Brain pericyte (primary cell): ENCODE measurements at places on chromosomes 6 and 20.

DNA sequence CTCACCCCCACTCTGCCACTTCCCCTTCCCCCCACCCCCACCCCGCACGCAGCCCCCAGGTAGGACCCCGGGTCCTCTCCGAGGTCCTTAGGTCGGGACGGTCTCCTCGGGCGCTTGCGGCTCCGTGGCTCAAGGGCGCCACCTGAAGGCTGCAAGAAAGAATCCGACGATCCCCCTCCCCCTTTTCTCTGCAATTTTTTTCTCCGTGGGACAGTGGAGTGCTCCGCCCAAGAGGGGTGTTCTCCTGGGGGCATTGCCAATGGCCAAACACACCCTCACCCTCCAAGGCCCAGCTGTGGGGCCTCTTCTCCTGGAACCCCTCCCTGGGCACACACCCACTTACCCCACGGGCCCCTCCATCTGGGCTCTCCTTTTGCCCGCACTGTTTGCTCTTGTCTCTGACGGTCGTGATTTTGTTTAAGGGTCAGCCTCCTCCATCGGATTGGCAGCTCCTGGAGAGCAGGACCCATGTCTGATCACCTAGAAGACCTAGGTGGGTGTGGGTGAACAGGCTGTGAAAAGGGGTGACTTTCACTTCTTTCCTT, 1.1 kb upstream of the TMEM74B start:
- DNase-seq = no peak

GRCh38 chr20:18724788-18725464, 88.7 kb upstream of the SCP2D1 start:
- no peak for DNase-seq

- no peak for DNase-seq
Measured at GRCh38 chr20:60203451-60203850, 245.2 kb downstream of the CDH26 start.

- no peak for DNase-seq
Measured at GRCh38 chr6:170456886-170457698, 96.0 kb downstream of the PSMB1 start.

DNA sequence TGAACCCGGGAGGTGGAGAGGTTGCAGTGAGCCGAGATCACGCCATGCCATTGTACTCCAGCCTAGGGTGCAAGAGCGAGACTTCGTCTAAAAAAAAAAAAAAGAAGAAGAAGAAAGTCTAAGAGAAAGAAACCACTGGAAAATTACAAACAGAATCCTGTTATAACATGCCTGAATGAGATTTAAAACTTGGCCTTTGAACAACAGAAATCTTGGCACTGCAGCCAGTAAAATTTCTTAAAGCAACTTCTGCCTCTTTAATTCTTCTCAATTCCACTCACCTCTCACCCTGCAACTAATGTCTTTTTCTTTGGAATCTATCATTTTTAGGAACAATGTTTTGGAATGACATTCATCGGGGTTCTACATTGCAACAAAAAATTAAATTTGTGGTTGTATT, 26.3 kb downstream of the PM20D2 start:
- DNase-seq = no peak

- DNase-seq = no peak
Measured at GRCh38 chr20:39773380-39774000, 811.3 kb downstream of the DHX35 start.

- DNase-seq = no peak
Measured at GRCh38 chr20:11221046-11221445, 547.2 kb upstream of the JAG1 start.

DNA sequence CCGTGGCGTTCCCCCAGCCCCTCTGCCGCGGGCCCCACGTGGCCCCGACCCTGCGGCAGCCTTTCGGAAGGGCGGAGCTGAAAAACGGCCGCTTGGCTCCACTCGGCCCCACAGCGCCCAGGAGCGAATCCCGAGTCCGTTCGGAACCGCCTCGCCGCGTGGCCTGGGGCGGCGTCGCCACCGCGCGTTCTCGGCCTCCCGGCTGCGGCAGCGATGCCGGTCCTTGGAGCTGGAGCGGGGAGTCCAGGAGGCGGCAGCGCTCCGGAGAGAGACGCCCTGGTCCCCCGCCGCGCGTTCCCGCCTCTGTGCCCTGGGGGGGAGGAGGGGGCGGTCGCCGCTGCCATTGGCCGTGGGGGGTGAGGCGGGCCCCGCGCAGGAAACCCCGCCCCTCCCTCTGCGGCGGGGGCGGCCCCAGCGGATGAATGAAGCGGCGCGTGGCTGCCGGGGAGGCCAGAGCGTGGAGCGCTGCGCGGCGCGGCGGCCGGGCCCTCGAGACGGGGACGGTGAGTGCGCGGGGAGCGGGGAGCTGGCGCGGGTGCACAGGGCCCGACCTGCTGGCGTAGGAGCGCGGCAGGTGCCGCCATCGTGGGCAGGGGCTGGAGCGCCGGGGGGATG, at the start of gene SLCO4A1:
Gene SLCO4A1 (plus strand): TSS at position 453 of the 615 bp plus-strand sequence. CDS start 13,952 bp downstream, outside the sequence.
- no peak for DNase-seq

DNA sequence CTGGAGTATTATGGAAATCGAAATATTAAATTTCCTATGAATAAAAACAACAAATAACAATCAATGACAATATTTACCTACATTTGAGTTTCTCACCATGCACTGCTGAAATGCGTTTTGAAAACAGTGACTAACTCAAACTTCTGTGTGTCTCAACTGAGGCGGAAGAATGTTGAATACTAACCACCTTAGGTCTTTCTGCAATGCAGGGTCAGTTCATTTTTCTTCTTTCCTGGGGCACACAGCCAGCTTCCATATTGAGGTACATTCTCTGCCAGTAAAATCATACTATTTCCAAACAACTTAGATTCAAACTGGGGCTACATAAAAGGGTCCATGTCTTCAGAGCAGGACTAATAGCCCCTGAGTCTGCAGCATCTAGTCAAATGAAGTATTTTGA, 310.1 kb downstream of the UTRN start:
- DNase-seq = no peak

GRCh38 chr6:21436625-21437024, 156.9 kb upstream of the SOX4 start:
- no peak for DNase-seq

DNA sequence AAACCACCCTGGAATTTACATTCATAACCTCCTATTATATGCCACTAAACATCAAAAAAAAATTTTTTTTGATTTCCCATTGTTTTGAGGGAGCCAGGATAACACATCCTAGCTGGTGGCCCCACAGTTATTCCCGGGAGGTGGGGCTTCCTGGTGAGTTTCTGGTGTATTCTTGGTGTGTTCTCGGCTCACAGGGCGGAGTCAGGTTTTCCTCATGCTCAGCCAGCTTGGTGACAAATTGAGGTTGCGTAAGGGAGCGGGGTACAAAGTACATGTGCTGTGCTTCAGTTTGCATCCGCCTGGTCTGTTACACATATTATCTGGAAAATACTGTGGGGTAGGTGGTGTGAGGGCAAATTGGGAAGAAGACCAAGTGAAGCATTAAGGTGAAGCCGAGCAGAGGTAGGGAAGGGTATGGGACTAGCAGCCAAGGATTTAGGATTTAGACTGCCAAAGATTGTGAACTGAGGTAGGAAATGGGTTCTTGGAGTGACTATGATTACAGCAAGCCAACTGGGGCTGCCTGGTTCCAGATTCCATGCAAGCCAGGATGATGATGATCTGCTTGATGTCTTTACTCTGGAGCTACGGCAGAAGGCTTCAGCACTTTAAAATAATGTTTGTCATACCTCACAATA, 46.2 kb upstream of the EEF1A1 start:
- no peak for DNase-seq

DNA sequence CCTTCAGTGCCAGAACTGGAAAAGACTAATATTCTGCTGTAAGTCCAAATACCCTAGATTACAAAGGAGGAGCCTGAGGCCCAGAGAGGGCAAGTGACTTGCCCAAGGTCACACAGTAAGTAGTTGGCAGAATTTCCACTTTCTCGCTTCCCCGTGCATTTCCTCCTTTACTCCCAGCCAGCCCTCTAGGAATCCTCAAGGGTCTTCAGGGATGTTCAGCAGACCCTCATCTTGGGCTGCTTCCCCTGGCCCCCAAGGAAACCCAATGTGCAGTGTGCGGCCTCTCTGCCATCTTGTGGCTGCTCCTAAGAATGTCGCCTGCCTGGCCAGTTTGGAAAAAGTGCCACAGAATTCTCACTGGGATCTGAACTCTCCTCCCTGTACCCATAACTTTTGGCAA, 217.7 kb upstream of the LRFN2 start:
- DNase-seq = no peak

DNA sequence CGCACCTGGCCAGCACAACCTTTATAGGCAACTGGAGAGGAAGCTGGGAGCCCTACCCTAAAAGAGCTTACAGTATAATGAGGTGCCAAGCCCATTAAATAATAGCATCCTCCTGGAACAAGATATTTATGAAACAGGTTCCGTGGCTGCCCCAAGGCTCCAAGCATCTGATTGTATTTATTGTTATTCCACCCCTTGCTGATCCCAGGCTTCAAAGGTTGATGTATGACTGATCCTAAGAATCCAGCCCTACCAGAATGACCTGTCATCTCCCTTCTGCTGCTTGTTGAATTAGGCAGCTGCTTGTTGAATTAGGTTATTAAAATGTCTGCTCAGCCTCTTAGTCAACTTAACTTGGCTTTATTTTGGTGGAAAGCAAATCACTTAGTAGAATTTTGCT, 35.2 kb upstream of the SASH1 start:
- no peak for DNase-seq

GRCh38 chr6:41557335-41557734, 11.2 kb downstream of the FOXP4 start:
- DNase-seq = no peak

DNA sequence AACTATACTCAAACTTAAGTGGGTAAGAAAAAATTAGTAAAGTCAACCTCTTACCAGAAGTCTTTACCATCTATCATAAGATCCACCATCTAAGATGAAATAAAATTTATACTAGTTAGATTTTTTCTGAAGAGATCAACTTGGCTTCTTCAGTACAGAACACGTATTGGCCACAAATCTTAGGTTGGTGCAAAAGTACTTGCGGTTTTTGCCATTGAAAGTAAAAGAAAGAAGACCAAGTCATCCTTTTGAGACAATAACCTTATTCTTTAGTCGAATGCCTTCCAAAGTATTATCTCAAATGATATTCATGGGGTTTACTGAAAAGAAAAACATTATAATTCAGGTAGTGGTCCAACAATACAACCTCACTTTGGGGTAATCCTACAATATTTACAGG, 292.6 kb upstream of the PTCHD4 start:
- DNase-seq = no peak

DNA sequence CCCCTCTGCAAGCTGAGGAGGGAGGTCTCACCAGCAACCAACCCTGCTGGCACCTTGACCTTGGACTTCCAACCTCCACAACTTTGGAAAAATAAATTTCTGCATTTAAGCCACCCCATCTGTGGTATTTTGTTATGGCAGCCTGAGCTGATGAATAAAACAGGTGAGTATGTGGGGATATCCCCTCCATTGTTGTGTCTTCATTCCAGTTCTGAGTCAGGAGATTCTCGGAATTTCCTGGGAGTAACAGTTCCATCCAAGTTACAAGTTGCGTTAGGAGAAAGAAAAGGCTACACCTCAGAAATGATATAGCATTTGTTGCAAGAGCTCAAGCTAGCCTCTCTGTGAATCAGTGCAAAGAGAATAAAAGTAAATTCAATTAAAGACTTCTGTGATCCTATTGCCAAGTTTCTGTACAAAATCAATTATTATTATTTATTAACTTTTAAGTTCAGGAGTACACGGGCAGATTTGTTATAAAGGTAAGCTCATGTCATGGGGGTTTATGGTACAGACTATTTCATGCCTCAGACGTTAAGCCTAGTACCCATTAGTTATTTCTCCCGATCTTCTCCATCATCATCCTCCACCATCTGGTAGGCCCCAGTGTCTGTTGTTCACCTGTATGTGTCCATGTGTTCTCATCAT, 153.0 kb downstream of the NKAIN2 start:
- DNase-seq = no peak

DNA sequence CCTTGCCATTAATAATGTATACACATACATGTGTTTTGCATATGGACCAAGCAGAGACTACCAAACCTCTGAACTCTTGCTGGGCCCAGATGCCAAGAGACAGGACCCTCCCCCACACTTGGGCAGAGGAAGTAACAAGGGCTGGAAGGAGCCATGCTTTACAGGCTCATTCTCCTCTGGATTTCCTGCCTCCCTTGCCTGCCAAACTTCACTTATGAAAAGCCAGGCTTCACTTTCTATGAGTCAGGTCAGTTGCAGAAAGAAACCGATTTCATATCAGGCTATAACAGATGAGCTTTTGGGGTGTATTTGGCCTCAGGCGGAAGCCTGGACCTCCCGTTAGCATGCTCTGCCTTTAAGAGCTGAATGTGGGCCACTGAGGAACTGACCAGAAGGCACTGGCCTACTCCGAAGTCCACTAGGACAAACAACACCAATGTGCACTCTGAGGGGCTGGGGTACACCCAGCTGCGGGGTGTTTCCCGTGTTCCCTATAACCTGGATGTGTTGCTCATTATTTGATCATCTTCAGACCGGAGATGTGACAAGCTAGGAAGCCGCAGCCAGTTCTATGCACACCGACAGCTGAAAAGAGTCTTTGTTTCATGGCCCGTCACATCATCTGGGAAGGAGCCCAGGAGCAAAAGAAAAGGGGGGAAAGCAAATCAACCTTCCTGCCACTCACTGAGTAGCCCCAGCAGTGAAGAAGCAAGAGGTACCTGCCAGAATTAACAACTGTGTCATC, 28.5 kb downstream of the HAO1 start:
- DNase-seq = no peak

- DNase-seq = no peak
Measured at GRCh38 chr6:94372229-94372628, 952.9 kb upstream of the EPHA7 start.

GRCh38 chr20:12957968-12958367, 50.8 kb upstream of the SPTLC3 start:
- DNase-seq = no peak

GRCh38 chr6:156166093-156166492, 611.1 kb upstream of the ARID1B start:
- DNase-seq = no peak

DNA sequence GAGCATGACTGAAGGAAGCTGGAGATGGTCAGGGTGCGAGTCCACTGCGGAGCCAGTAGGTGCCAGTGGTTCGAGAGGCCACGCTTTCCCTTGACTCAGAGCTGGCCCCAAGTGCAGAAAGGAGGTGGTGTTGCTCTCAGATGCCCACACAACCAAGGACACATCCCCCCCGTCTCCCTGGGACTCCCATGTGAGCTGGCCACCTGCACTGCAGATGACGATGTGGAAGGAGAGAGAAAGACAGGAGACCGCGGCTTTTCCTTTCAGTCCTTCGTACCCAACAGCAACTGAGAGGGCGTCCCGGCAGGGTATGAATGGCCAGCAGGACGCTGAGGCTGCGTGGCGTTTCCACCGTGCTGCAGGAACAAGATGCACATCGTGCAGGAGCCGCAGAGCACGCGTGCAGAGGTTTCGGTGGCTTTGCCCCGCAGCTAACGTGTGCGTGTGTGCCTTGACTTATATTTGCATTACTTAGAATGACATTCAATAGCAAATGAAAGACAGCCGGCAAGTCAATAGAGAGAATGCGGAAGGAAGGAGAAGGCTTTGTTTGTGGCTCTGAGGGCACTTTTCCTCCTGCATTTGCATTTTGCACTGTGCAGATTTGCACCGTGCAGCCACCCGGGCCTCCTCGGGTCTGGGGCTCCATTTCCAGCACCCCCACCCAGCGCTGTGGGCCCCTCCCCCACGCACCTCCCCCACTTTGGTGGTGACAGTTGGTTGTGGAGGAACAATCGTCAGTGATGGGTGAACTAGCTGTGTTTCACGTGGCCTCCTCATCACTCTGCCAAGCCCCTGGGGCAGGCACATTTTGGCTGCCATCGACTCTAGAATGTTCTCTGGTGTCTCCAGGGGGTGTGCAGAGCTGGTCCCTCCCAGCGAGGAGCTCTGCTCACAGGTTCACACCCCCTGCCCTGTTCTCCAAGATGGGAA, 26.4 kb upstream of the BHLHE23 start:
- no peak for DNase-seq
